ENCODE measurements at places on chromosomes 16 and 17.

- peak overlapping the region; percentile 93 for H3K27ac ChIP-seq
- DNase-seq = no peak
- H3K4me3 ChIP-seq = peak overlapping the region; percentile 94
- no peaks in the 10 kb centered on the region for H3K27me3 ChIP-seq
These were observed 509 bp downstream of the CNEP1R1 start for GRCh38 chr16:50025537-50025931.

DNA sequence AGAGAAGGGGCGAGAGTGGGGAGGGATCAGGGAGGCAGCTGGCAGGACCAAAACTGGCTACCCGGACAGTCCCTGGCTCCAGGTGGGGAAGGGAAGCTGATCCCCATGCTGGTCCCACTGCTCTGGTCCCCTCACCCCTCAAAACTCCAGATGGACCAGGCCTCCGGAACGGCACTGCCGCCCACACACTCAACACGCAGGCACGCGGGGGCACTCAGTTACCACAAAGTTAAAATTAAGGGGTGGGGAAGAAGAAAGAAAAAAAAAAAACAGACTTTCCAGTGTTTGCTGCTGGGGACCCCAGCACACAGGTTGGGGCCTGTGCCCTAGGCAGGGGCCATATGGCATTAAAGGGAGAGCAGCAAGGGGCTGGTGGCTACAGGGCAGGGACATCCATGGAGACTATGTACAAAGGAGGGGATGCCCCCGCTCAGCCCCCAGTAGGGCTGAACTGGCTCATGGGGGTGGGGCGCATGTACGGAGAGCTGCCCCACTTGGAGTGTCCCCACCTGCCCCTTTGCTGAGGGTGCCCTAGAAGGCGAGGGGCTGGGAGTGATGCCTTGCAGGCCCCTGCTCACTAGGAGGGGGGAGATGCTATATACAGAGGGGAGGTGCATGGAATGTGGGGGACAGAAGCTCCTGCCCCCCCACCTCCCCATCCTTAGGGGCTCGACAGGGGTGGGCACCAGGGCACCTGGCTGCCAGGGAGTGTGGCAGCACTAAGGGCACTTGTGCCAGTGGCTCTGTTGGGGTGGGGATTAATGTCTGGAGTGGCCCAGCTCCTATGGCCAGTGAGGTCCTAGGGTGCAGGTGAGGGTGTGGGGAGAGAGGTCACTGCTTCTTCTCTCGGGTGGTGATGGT is 5.6 kb downstream of the TP53I13 start:
- H3K4me3 ChIP-seq = no peak overlapping the region
- H3K36me3 ChIP-seq = peaks cover 66% of the 10 kb centered on the region
- peaks cover 21% of the 10 kb centered on the region for H3K4me1 ChIP-seq
- H3K27ac ChIP-seq = peak overlapping the region; percentile 55
- H3K27me3 ChIP-seq = no peaks in the 10 kb centered on the region
- DNase-seq = no peak

DNA sequence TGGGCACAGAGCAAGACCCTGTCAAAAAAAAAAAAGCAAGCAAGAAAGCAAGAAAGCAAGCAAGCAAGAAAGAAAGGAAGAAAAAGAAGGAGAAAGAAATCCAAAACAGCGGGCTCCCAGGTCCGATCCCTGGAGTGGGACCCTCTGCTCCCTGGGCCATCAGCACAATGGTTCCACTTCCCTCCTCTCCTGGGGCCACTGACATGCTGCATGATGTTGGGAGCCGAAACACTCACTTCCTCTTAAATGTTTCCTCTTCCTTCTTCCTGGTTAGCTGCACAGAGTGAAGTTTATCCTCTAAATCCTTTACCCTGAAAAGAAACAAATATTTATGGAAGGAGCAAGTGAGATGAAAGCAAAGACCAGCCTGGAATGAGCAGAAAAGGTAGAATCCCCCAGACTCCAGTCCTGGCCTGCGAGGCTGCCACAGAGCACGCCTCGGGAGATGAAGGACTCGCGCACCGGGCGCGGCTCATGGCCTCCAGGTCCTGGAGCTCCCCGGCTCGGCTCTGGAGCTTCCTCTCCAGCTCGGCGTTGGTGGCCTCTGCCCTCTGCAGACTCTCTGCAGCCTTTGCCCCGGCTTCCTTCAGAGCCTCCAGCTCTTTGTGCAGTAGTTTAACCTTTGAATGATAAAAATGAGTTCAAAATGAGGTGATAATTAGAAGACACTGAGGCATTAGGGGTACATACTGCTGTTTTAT is 19.0 kb downstream of the CCDC57 start:
- no peak for DNase-seq
- peaks cover 12% of the 10 kb centered on the region for H3K4me1 ChIP-seq
- no peak overlapping the region for H3K4me3 ChIP-seq
- H3K27me3 ChIP-seq = no peaks in the 10 kb centered on the region
- peaks cover 78% of the 10 kb centered on the region for H3K36me3 ChIP-seq

GRCh38 chr16:65218348-65218747 is 96.5 kb upstream of the CDH11 start:
- no peaks in the 10 kb centered on the region for H3K27me3 ChIP-seq
- no peak for DNase-seq
- H3K36me3 ChIP-seq = no peaks in the 10 kb centered on the region
- H3K27ac ChIP-seq = no peak overlapping the region
- no peaks in the 10 kb centered on the region for H3K4me1 ChIP-seq

GRCh38 chr17:42521036-42521435 is 15.0 kb upstream of the NAGLU start:
- DNase-seq = no peak
- peaks cover 9% of the 10 kb centered on the region for H3K36me3 ChIP-seq
- H3K4me1 ChIP-seq = peaks cover 23% of the 10 kb centered on the region
- no peak overlapping the region for H3K4me3 ChIP-seq

GRCh38 chr16:8053437-8053836 is 536.9 kb downstream of the TMEM114 start:
- DNase-seq = no peak
- H3K36me3 ChIP-seq = no peaks in the 10 kb centered on the region
- no peak overlapping the region for H3K27ac ChIP-seq

GRCh38 chr17:38815576-38816193 is 9.4 kb downstream of the CWC25 start:
- H3K4me3 ChIP-seq = no peak overlapping the region
- H3K27me3 ChIP-seq = no peaks in the 10 kb centered on the region
- H3K36me3 ChIP-seq = peaks cover 69% of the 10 kb centered on the region

GRCh38 chr17:35238821-35239220 is 4.1 kb upstream of the SLFN5 start:
- no peak for DNase-seq
- no peaks in the 10 kb centered on the region for H3K27me3 ChIP-seq
- H3K4me3 ChIP-seq = peak overlapping the region; percentile 94
- peak overlapping the region; percentile 91 for H3K27ac ChIP-seq
- peaks cover 7% of the 10 kb centered on the region for H3K36me3 ChIP-seq
- H3K4me1 ChIP-seq = peaks cover 75% of the 10 kb centered on the region

- no peaks in the 10 kb centered on the region for H3K36me3 ChIP-seq
- H3K4me3 ChIP-seq = no peak overlapping the region
- no peak overlapping the region for H3K27ac ChIP-seq
- peaks cover 34% of the 10 kb centered on the region for H3K27me3 ChIP-seq
- DNase-seq = no peak
These were observed 6.2 kb downstream of the SLC47A1 start for GRCh38 chr17:19539841-19540311.

DNA sequence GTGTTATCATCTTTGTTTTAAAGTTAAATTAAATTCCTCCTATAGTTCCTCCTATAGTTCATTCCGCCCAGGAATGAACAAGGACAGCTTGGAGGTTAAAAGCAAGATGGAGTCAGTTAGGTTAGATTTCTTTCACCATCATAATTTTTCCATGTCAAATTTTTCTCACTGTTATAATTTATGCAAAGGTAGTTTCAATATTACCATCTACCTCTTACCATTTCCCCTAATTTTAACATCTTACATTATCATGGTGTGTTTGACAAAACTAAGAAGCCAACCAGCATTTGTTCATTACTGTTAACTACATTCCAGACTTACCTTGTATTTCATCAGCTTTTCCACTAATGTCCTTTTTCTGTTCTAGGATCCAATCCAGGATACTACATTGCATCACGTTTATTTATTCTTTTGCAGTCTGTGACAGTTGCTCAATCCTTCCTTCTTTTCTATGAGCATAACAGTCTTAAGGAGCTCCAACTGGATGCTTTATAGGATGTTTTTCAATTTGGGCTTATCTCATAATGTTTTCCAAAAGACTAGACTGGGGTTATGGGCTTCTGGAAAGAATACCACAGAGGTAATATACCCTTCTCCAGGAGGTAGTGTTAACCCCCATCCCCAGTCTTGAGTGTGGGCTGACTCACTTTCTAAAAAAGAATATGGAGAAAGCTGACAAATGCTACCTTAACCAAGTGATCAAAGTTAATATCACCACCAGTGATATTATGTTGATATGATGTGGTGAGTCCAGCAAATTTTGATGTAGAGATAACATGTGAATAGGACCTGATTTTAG is 158.5 kb downstream of the PPM1E start:
- H3K27ac ChIP-seq = no peak overlapping the region
- H3K4me1 ChIP-seq = peaks cover 2% of the 10 kb centered on the region
- DNase-seq = no peak
- peaks cover 30% of the 10 kb centered on the region for H3K27me3 ChIP-seq
- no peak overlapping the region for H3K4me3 ChIP-seq
- no peaks in the 10 kb centered on the region for H3K36me3 ChIP-seq

DNA sequence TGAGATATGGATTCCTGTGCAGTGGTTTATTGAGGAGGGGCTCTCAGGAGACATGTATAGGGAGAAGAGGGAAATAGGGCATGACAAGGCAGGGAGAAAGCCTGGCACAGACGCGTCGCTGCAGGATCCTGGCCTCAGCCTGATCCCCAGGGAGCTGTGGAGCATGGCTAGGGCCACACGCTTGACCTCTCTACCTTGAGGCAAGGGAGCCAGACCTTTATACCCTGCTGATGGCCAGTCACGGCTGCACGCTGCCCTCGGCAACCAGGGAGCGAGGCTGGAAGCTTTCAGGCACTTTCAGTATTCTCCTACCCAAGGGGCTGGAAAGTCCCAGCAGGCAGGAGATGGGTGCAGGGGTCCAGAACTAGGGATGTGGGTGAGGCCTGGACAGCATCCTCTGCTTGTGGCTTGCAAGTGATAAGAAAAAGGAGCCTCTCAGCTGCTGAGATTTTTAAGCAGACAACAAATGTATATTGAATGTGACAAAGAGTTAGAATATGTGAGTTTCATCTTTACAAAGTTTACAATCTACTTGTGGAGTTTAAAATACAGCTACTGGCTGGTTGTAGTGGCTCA is 10.0 kb upstream of the KLHL36 start:
- H3K27ac ChIP-seq = no peak overlapping the region
- H3K36me3 ChIP-seq = no peaks in the 10 kb centered on the region
- H3K4me3 ChIP-seq = no peak overlapping the region
- H3K27me3 ChIP-seq = peaks cover 3% of the 10 kb centered on the region
- DNase-seq = no peak

DNA sequence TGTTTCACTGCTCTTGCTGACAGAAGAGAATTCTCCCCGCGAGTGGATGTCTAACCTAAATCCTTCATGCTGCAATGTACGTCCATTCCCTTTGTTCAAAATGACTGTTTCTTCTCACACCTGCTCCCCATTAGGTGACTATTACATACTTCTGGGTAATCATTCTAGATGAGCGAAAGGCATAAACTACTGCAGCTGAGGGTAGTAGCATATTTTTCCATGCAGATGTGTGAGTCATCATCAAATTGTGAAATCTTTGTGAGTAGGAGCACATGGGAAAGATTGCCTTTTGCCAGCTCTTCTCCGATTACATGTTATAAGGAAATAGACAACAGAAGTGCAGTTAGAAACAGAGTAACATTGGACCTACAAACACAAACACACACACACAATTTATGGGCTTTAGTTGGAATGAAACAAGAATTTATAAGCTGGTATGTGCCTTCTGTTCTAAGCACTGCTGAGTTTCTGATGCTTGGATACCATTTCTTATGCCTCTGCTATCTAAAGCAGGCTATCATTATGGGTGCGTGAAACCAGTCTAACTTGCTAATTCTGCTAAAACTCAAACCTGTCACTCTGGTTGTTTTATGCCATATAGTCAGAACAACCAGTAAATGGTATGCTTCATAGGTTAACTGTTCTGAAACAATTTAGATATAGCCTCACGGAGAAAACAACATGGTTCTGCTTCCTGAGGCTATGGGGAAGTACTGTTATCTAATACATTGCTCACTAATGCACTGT is 346.9 kb upstream of the PSMD7 start:
- H3K36me3 ChIP-seq = no peaks in the 10 kb centered on the region
- no peak overlapping the region for H3K4me3 ChIP-seq
- H3K27ac ChIP-seq = no peak overlapping the region
- DNase-seq = no peak
- H3K27me3 ChIP-seq = no peaks in the 10 kb centered on the region
- H3K4me1 ChIP-seq = no peaks in the 10 kb centered on the region

GRCh38 chr17:14790521-14790920 is 474.6 kb downstream of the PMP22 start:
- H3K4me1 ChIP-seq = no peaks in the 10 kb centered on the region
- no peaks in the 10 kb centered on the region for H3K36me3 ChIP-seq
- peaks cover 26% of the 10 kb centered on the region for H3K27me3 ChIP-seq
- no peak for DNase-seq

- H3K4me3 ChIP-seq = peak overlapping the region; percentile 87
- H3K4me1 ChIP-seq = peaks cover 27% of the 10 kb centered on the region
- no peaks in the 10 kb centered on the region for H3K27me3 ChIP-seq
- no peak for DNase-seq
- peak overlapping the region; percentile 98 for H3K27ac ChIP-seq
- H3K36me3 ChIP-seq = peaks cover 13% of the 10 kb centered on the region
These were observed 615 bp downstream of the PRPSAP1 start for GRCh38 chr17:76353004-76353598.

- no peak overlapping the region for H3K27ac ChIP-seq
- peaks cover 45% of the 10 kb centered on the region for H3K27me3 ChIP-seq
- H3K4me1 ChIP-seq = peaks cover 16% of the 10 kb centered on the region
- DNase-seq = no peak
- H3K4me3 ChIP-seq = no peak overlapping the region
- no peaks in the 10 kb centered on the region for H3K36me3 ChIP-seq
These were observed 42.3 kb downstream of the HNF1B start for GRCh38 chr17:37702598-37702997.

DNA sequence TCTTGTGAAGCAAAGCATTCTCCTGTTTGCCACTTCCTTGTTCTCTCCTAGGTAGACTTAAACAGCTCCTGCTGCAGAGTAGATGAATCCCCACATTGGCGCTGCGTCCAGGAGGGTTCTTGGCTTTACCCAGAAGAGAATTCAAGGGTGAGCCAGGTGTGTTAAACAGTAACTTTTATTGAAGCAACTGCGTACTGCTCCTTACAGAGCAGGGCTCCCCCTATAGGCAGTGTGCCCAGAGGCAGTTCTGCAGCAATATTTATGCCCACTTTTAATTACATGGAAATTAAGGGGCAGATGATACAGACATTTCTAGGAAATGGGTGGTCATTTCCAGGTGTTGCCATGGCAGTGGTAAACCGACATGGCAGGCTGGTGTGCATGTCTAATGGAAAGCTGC is 987.6 kb upstream of the RBFOX1 start:
- DNase-seq = no peak
- H3K4me1 ChIP-seq = no peaks in the 10 kb centered on the region
- no peaks in the 10 kb centered on the region for H3K36me3 ChIP-seq
- no peak overlapping the region for H3K4me3 ChIP-seq
- H3K27ac ChIP-seq = no peak overlapping the region

GRCh38 chr17:77492446-77493237 is 351.9 kb downstream of the SEC14L1 start:
- peaks cover 18% of the 10 kb centered on the region for H3K4me1 ChIP-seq
- peak overlapping the region; percentile 48 for H3K27ac ChIP-seq
- H3K4me3 ChIP-seq = no peak overlapping the region

GRCh38 chr16:67248401-67249177 is at the start of gene SLC9A5:
TSS of gene SLC9A5 (plus strand) at chr16:67248979. CDS start at chr16:67249015, 36 bp downstream.
- H3K27ac ChIP-seq = peak within 1 kb of the TSS; percentile 85
- peaks cover 12% of the 10 kb centered on the region for H3K27me3 ChIP-seq
- peaks cover 14% of the 10 kb centered on the region for H3K36me3 ChIP-seq
- peaks cover 49% of the 10 kb centered on the region for H3K4me1 ChIP-seq
- H3K4me3 ChIP-seq = peak within 1 kb of the TSS; percentile 93
